ENCODE measurements at places on chromosomes 3 and 15.

GRCh38 chr15:27670486-27671209, 428.5 kb downstream of the OCA2 start:
- DNase-seq: peak; percentile 37

GRCh38 chr3:57961177-57961827, 46.9 kb upstream of the FLNB start:
- peak; percentile 16 for DNase-seq

DNA sequence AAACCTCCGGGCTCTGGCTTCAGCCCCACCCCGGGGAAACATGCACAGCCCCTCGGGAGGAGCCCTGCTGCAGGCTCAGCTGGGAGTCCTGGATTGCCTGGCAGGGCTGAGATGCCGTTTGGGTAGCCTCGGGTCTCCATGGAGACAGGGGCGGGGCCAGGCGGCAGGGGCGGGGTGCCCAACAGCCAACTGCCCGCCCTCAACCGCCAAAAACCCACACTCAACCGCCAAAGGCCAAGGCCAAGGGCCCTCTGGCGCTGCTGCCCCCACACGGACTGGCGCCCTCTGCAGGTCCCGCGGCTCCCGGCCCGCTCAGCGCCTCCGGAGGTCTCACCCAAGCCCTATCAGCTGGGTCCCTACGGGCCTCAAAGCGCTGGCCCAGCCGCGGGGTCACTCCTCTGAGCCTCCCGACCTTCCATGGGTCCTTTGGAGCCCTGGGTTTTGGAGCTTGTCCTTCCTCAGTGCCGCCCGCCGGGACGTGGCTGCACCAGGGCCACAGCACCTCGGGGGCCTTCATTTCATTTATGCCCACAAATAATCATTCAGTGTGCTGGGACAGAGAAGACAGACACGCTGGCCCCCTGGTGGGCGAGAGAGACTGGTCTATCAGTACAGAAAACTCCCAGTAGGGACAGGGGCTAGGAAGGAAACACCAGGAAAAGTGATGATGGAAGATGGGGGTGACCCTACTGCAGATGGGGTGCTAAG, 33.5 kb upstream of the ACAD9 start:
- DNase-seq: peak; percentile 95

DNA sequence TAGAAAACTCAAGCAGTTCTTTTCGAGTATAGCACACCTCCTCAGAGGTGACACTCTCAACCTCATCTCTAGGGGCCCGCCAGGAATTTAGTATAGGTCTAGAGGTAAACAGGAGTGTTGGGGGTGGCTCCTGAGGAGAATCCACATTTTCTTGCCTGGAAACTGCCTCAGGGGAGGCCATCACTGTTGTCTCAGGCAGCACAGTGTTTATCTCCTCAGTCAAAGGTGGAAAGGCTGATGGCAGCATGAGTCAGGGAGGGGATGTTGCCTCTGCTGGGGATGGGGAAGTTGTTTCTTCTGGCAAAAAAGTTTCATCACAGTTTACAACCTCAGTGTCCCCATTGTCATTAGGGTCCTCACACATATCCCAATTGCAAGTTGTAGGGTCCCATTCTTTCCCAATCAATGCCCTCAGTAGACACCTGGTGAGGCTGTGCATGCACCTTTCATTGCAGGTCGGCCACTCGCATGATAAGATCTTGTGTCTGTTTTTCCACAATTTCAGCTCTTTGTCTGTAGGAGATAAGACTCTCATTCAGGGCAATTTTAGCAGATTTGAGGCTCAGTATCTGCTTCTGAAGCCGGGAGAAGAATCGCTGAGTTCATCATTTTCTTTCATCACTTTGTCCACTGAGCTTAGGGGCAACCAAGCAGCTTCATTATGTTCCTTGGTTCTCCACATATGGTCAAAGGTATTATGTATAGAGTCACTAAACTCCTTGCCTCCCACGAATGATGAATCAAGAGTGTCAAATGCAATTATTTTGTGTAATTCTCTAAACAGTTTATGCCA, 25.8 kb downstream of the NAALADL2 start:
- no peak for DNase-seq

- no peak for DNase-seq
These were observed 28.7 kb downstream of the DLEC1 start for GRCh38 chr3:38067508-38068233.

DNA sequence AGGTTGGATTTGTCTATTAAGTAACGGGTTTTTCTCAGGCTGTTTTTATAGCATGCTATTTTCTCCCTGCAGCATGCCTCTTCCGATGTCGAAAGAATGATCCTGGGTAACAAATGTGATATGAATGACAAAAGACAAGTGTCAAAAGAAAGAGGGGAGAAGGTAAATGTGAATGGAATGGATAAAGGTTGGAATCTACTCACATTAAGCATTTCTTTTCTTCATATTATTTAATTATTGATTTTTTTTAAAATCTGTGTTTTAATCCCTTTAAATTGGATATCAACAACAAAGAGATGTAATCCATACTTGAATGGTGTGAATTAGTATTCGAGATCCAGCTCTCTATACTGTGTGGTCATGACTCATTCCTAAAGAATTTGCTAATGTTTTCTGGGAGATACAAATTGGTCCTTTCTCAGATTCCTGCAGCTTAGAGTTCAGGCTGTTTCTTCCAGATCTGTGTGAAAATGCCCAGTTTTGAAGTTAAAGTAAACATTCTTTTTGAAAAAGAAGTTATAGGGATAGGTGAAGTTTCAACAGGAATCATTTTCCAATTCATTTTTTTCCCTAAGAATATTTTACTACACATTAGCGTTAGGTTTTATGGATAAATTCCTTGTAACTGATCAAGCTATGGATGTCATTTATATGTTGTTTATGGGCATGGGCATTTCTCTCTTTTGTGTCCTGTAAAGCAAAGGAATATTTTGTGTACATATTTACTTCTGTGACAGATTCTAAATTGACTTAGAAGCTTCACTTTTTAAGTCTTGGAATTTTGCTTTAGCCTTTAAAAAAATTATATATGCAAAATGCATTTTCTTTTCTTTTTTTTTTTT, 20.8 kb upstream of the APH1B start:
- no peak for DNase-seq

DNA sequence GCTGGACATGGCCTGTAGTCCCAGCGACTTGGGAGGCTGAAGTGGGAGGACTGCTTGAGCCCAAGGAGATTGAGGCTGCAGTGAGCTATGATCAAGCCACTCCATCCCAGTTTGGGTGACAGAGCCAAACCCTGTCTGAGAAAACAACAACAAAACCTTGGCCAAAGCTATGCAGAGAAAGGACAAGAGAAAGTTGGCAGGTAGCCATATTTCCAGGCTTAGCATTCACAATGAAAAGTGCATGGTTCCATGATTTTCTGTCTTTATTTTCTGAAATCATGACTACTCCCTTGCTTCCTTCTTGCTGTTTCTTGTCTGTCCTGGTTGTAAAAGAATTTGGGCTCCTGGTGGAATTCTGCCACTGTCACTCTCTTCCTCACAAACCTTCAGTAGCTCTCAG, 284.6 kb upstream of the C2CD4B start:
- no peak for DNase-seq

GRCh38 chr3:31341130-31341529, 191.6 kb upstream of the STT3B start:
- DNase-seq: no peak

DNA sequence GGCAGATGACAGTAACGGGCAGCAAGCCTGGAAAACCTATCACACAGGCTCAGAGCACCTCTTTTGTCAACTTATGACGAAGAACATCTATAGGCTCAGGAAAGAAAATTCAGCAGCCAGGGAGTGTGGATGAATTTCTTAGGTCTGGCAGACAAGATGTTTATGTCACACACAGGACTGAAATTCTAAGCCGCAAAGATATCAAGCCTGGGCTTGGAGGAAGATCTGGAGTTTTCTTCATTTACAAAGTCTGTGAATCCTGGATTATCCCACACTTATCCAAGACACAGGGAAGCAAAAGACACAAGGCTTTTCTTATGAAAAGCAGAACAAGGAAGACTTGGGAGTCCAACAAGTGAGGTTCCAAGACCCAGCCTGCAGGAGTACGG, 23.4 kb upstream of the CHCHD6 start:
- DNase-seq: no peak

GRCh38 chr15:72382146-72382545, 6.3 kb upstream of the HEXA start:
- DNase-seq: no peak

DNA sequence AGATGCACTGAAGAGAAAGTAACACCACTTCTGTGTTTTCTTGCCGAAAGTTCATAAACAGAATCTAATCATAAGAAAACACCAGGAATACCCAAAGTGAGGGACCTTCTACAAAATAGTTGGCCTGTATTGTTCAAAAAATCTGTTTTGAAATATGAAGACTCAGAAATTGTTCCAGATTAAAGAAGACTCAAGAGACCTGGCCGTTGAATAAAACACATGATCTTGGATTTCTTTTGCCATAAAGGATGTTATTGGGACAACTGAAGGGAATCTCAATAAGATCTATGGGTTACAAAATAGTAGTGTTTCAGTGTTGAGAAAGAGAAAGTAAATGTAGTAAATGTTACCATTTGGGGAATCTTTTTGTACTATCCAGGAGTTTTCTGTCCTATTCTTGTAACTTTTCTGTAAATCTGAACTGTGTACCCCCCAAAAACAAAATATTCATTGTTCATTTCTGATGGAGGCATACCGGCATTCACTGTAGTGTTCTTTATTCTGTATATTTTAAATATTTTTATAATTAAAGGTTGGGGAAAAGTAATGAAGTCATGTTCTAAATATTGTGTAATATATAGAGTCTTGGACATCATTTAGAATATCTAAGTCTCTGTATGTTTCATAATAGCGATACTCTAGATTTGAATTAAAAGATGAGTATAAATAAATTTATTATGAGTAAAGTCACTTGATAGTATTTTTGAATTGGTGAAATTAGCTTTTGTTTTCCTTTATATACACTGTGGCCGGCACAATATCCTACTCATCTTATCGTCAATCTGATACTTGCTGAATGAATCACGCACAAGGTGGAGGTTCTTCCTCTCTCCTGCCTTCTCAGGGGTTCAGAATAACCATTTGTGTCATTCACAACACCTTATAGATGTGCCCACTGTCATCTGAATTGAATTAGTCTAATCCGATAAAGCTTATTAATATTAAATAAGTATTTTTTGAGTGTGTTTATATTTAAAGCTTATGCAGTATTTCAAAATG, 66.7 kb downstream of the TRAK1 start:
- no peak for DNase-seq

DNA sequence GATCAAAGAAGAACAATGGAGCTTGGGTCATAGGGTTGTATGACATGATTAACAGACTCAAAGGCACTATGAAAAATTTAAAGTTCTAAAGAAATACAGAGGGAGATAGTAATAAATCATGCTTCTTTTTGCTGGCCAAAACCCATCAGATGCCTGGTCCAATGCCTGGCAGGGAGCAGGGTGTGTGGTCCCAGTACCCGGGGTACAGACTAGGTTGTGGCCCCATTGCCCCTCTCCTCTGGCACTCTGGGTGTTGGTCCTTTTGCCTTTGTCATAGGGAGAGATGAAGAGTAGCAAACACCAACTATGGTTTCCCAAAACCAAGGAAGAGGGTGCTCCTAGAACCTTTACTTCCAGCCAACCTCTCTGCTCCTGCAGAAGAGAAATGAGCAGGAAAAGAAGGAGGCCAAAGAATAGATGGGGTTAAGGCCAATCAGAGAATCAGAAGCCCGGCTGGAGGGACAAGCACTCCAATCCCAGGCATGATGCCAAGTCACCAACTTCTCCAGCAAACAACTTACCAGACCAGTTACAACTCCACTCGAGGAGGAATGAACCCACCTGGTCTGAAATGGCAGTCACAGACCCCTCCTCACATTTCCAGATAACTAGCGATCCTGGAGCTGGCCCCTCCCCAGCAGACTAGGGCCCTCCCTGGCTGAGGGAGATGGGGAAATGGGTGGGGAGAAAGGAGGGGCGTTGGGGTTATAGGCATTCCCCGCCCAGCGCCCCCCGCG, 1.8 kb downstream of the IGDCC3 start:
- DNase-seq: no peak

DNA sequence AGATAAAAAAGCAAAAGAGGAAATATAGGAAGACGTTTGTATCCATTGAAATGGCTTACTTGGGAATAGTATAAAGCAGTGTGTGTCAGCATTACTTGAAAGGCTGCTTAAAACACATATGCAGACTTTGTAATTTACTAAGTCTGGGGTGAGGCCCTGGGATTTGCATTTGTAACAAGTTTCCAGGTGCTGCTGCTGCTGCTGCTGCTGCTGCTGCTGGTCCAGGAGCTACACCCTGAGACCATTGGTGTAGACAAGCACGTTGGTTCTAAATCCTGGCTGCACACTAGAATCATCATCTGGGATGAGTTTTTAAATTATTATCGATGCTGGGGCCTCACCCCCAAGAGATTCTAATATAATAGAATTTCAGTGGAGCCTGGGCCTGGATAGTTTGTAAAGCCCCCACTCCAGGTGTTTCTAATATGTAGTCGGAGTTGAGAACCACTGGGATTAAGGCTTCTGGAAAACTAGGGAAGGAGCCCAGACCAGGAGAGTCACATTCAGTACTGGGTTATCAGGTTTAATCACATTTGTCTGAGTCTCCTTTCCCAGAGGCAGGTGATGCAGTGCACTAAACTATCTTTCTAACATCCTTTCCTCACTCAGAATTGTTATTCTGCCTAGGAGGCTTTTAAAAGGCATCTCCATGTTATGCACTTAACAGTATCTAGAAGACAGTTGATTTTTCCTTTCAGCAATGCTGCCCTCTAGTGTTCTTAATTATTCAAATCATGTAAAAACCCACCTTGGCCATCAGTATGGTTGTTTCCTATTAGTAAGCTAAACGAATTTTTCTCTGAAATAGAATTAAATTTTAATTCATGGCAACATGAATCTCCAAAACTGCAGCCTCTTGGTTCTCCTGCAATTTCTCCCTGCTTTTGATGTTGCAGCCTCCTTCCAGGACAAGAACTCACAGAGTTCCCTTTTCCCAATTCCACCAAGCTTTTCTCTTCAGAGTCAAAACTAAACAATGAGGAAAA, 45.4 kb downstream of the SSR3 start:
- DNase-seq: peak; percentile 62

DNA sequence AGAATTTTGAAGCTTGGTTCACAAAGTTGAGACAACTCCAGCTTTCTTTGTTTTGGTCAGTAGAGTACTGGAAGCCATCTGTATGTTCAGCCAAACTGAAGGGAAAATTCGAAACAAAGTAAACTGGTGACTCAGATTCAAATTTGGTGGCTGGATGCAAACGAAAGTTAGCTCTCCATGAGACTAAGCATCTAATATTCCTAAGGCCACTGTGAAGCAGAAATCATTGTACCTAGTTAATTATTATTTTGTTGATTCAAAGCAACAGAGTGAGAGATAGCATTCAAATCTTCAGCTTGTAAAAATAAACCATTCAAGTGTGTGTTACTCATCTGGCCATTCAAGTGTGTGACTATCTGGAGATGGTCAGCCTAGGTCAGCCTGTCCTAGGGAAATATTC, 42.1 kb downstream of the NR2F2 start:
- no peak for DNase-seq
